ENCODE measurements at places on chromosomes 5 and 9. TPM values are rescaled to one million over a fixed set of nuclear protein-coding genes. Genes with fewer than 3 reads are reported as not detected.

Gene SAXO1
- total RNA-seq, result 0.49 TPM

Gene MAST4
- 47.9 TPM for total RNA-seq

Gene NKD2
- total RNA-seq, result 0.89 TPM

Gene PITX1
- 3.6 TPM for total RNA-seq

Gene KLF9
- 94.6 TPM for total RNA-seq

Gene C1QTNF3
- total RNA-seq, result 11.7 TPM

Gene NPDC1
- 157 TPM for total RNA-seq

Gene NR6A1
- 3.3 TPM for total RNA-seq

Gene ZSWIM6
- 30.2 TPM for total RNA-seq

Gene SLC36A2
- 30.2 TPM for total RNA-seq

Gene PCDHA12
- 5.8 TPM for total RNA-seq

Gene CARTPT
- not detected for total RNA-seq

Gene FGD3
- 11.1 TPM for total RNA-seq

Gene CREB3
- 28.8 TPM for total RNA-seq

Gene GABRA1
- not detected for total RNA-seq

Gene FER
- total RNA-seq, result 99.2 TPM

Gene GRXCR2
- not detected for total RNA-seq

Gene PKD2L2
- total RNA-seq, result not detected

Gene NDFIP1
- total RNA-seq, result 86.5 TPM

Gene MATR3
- total RNA-seq, result 208 TPM

Gene RAD17
- total RNA-seq, result 22.7 TPM

Gene SLC27A6
- 57.2 TPM for total RNA-seq

Gene IER5L
- total RNA-seq, result 39.3 TPM

Gene PSMD5
- total RNA-seq, result 39.0 TPM

Gene CDH9
- not detected for total RNA-seq

Gene PDZD2
- total RNA-seq, result 105 TPM

Gene GARIN3
- not detected for total RNA-seq

Gene KYAT1
- total RNA-seq, result 12.8 TPM

Gene FGF18
- 15.8 TPM for total RNA-seq

Gene ANKRD31
- 0.53 TPM for total RNA-seq

Gene PCDHGA12
- total RNA-seq, result 12.1 TPM

Gene FRMD3
- total RNA-seq, result 38.1 TPM

Gene PCDHB5
- 4.4 TPM for total RNA-seq

Gene ARL14EPL
- total RNA-seq, result not detected

Gene OR1Q1
- not detected for total RNA-seq

Gene PCDHA1
- total RNA-seq, result not detected

Gene HAVCR2
- total RNA-seq, result 11.8 TPM

Gene CCDC183
- total RNA-seq, result 2.5 TPM

Gene FKTN
- total RNA-seq, result 22.1 TPM

Gene CDKN2A
- total RNA-seq, result 1.5 TPM

Gene TMEM8B
- 31.7 TPM for total RNA-seq

Gene PCSK5
- 18.8 TPM for total RNA-seq

Gene LMX1B
- 0.71 TPM for total RNA-seq

Gene OTULINL
- total RNA-seq, result 15.6 TPM

Gene GMCL2
- total RNA-seq, result not detected

Gene TLE1
- 56.6 TPM for total RNA-seq

Gene SUSD3
- total RNA-seq, result 6.6 TPM

Gene FBP2
- total RNA-seq, result not detected

Gene ZDHHC11
- 4.9 TPM for total RNA-seq

Gene CA9
- total RNA-seq, result not detected

Gene NOXA1
- total RNA-seq, result 7.4 TPM

Gene ENTPD2
- total RNA-seq, result 24.3 TPM

Gene GABBR2
- total RNA-seq, result 0.49 TPM

Gene SPATA31E1
- not detected for total RNA-seq

Data from sciatic nerve (tissue), 2 donors.